NCI-H526 (cell line): ENCODE measurements at places on chromosomes 7 and 10.

DNA sequence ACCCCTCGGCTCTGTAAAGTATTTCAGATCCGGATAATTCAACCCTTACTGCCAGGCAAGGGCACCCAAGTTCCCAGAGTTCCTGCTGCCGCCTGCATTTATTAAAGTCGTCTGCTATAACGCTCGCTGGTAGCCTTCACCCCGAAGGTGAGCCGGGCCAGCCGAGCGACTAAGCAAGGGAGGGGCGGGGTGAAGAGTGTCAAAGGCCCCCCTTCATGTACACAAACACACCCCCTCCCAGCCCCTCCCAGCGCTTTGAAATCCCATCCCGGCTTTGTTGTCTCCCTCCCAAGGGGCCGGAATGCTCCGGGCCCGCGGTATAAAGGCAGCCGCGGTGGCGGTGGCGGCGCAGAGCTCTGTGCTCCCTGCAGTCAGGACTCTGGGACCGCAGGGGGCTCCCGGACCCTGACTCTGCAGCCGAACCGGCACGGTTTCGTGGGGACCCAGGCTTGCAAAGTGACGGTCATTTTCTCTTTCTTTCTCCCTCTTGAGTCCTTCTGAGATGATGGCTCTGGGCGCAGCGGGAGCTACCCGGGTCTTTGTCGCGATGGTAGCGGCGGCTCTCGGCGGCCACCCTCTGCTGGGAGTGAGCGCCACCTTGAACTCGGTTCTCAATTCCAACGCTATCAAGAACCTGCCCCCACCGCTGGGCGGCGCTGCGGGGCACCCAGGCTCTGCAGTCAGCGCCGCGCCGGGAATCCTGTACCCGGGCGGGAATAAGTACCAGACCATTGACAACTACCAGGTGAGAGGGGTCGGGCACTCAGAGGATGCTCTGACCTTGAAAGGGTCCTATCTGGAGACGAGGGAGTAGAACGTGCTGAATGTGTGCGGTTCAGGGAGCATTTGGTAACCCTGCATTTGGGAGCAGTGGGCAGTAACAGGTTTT lies at the start of gene DKK1:
Gene DKK1 (plus strand): TSS at position 349 of the 889 bp plus-strand sequence. CDS start 154 bp downstream, at position 503.
- no peak for DNase-seq

DNA sequence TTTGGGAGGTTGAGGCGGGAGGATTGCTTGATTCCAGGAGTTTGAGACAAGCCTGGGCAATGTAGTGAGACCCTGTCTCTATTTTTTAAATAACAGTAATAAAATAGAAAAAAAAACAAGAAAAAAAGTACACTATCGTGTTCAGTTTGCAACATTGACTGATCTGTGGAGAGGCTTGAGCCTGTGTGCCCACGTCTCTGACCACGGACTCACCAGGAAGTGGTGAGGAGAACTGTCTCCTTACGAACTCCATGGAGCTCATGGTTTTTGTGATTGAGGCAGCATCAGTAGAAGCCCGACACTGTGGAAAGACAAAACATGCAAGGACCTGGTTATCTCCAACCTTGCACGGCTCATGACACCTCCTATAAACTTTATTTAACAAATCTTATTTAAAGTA lies 23.9 kb upstream of the DNAJB6 start:
- no peak for DNase-seq

GRCh38 chr10:84341983-84342382 lies 13.6 kb downstream of the CCSER2 start:
- no peak for DNase-seq

- DNase-seq: no peak
Measured at GRCh38 chr7:5349437-5350173, 66.9 kb downstream of the SLC29A4 start.

- DNase-seq: no peak
Measured at GRCh38 chr7:28686418-28686800, 271.7 kb downstream of the TRIL start.

GRCh38 chr10:106402458-106402857 lies 762.0 kb downstream of the SORCS1 start:
- no peak for DNase-seq

DNA sequence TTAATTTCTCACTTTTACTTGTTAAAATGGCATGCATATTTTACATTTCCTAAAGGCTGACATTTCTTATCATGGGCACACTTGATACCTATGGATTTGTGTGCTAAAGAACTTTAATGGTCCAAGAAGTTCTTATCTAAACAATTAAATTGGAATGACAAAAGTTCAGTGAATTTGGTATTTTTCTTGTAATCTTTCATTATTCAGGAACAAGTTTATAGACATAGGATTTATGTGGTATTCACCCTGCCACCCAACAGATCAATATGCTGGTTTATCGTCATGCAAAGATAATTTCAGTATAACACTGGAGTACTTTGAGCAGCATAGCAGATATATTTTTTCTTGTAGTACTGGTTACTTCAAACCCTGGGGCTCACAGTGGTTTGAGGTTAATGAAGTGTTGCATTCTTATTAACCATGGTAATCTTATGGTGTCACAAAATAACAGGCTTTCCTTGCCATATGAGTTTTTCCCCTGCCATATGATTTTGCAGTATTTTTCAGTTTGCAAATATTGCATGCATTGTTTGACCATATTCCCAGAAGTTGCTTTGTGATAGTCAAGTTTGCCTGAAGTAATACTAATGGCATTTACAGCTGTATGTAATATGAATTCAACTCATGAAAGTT lies 148.8 kb downstream of the PPP1R9A start:
- DNase-seq: no peak
